ENCODE measurements at places on chromosomes 3 and 15. TPM values are rescaled to one million over a fixed set of nuclear protein-coding genes. Genes with fewer than 3 reads are reported as not detected.

Gene SYNPR
- not detected for total RNA-seq

Gene SIDT1
- 0.11 TPM for total RNA-seq

- peak; percentile 52 for DNase-seq
Measured at GRCh38 chr3:71341721-71342120, 241.8 kb downstream of the FOXP1 start.

GRCh38 chr3:165455793-165456192 lies 259.6 kb upstream of the SLITRK3 start:
- no peak for DNase-seq

- DNase-seq: no peak
Measured at GRCh38 chr15:39756806-39757522, 25.7 kb downstream of the FSIP1 start.

DNA sequence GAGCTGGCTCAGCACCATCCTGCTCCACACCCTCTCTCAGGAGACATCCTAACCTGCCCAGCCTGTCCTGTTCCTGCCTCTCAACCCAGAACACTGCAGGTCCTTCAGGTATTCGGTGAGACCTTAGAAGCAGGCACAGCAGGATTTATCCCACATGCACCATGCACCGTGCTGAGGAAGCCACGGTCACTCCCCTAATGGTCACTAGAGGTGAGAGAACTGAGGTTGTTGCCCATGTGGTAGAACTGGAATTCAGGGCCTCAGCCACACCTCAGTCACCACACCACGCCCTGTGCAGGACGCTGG lies 36.9 kb downstream of the APBA2 start:
- no peak for DNase-seq

GRCh38 chr3:117476572-117476971 lies 767.0 kb downstream of the TUSC7 start:
- DNase-seq: no peak

DNA sequence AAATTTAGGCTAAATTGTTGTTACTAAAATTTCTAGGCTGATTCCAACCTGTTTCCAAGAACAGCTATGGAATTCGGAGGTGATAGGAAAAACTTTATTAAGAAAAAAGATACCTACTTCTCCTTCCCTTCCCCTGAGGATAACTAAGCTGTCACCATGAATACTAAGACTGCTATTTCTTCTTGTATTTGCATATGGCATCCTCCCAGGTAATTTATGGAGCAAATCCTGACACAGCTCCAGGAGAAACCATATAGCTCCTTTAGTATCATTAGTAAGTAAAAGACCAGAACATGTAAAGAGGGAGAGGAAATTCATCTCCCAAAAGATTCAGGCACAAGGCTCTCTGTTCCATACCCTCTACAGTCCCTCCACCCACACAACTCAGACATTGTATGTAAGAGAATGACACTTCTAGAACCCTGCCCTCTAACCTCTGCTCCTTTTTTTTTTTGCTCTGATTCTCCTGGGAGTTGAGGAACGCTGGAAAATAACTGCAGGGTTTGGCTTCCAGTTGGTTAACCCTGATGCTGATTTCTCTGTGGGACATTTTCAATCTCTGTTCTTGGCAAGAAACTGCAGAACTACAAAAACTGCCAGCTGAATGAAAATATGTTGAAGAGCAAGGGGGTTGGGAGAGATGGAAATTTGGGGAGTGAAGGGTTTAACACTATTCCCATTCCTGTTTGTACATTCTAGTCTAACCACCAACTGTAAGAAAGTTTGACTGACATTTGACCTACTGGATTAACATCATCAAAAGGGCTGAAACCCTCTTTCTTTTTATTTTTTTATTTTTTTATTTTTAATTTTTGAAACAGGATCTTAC lies 14.2 kb upstream of the MAGI1 start:
- DNase-seq: no peak
